Activated CD8-positive, alpha-beta memory T cell treated with anti-CD3 and anti-CD28 coated beads for 1 hour (primary cell): ENCODE measurements at places on chromosomes 4 and X.

- DNase-seq, result no peak
Observed at GRCh38 chr4:15720851-15721250, 18.0 kb downstream of the BST1 start.

- no peak for DNase-seq
Observed at GRCh38 chr4:140703463-140703862, 52.7 kb downstream of the TBC1D9 start.

DNA sequence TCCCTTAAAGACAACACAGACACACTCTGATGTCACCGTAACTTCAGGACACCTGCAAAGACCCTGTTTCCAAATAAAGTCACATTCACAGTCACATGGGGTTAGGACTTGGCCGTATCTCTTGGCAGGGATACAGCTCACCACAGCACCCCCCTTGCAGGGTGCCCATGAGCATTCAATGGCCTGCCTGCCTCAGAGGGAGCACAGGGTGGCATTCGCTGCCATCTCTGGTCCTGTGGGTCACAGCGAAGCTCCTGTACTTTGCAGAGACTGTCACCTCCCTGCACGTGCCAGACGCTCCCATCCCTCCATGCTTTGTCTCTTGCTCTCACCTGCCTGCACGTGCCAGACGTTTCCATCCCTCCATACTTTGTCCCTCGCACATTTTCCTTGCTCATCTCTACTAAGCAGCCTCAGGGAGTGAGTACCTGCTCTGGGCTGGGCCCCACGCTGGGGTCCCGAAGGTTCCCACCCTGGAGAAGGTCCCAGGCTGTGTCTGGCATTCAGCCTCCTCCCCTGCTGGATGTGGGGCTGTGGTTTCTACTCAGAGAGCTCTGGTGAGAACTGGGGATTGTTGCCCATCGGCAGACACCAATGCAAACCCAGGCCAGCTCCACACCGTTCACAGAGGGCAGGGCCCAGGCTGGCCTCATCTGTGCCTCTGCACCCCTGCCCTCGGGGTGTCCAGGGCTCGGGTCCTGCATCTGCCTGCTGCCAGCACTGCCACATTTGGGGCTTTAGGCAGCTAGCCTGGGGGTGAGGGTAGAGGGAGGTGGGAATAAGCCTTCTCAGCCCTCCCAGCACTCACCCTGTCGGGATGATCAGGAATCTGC is 15.8 kb downstream of the HTRA3 start:
- no peak for DNase-seq

- no peak for DNase-seq
Observed at GRCh38 chr4:126595643-126596042, 1037.1 kb upstream of the INTU start.

DNA sequence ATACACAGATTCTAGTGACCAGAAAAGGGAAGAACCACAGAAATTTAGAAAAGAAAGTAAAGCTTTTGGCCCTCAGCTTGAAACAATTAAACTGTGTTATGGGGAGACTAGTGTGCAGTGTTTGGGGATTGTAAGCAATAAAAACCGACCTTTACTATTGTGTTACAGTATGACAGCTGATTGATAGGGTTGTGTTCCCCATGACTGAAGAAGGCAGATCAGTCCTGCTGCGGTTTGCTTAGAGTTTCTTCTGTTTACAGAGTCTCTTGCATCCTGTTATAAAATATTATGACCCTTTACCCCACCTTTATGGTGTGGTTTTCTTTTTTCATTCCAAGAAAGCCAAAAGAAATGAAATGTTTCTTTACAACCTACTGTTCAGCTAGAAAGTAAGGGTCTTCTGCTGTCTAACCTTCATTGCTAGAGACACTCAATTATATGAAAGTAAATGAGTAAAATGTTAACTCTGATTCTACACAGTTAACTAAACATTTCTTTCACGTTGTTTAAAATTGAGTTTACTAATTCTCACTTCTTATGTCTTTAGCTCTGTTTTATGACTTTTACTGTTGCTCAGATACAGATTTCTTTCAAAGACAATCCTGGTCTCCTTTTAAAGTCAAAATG is 18.1 kb downstream of the CHIC1 start:
- no peak for DNase-seq

GRCh38 chr4:111542056-111542455 is 603.2 kb upstream of the FAM241A start:
- no peak for DNase-seq
